ENCODE measurements at places on chromosomes 7 and 10. TPM values are rescaled to one million over a fixed set of nuclear protein-coding genes. Genes with fewer than 3 reads are reported as not detected.

Gene ASZ1
- total RNA-seq = not detected

Gene CLRN3
- total RNA-seq = not detected

Gene STEAP4
- total RNA-seq = 0.11 TPM

Gene ABI1
- total RNA-seq = 35.0 TPM

Gene TSPAN12
- total RNA-seq = 0.51 TPM

Gene CDK14
- 0.18 TPM for total RNA-seq

Gene SCART1
- 4.4 TPM for total RNA-seq

Gene CALN1
- total RNA-seq = 2.2 TPM

Gene ABHD11
- 32.6 TPM for total RNA-seq
